ENCODE measurements at places on chromosomes 7 and 10. TPM values are rescaled to one million over a fixed set of nuclear protein-coding genes. Genes with fewer than 3 reads are reported as not detected.

DNA sequence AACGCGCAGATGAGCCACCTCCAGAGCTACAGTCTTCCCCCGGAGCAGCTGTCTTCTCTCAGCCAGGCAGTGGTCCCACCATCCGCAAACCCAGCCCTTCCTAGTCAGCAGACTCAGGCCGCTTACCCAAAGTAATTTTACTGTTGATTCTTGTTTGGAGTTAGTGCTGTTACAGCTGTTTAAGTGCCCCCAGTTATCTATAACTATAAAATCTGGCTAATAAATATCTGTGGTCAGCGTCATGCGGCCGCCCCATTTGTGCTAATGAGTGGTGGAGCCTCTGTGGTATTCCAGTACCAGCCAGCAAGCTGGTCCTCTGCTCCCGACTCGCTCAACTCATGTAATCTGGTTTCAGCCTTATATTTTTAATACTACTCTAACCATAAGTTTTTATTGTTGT lies 43.2 kb upstream of the TMEM236 start:
- no peak for DNase-seq

DNA sequence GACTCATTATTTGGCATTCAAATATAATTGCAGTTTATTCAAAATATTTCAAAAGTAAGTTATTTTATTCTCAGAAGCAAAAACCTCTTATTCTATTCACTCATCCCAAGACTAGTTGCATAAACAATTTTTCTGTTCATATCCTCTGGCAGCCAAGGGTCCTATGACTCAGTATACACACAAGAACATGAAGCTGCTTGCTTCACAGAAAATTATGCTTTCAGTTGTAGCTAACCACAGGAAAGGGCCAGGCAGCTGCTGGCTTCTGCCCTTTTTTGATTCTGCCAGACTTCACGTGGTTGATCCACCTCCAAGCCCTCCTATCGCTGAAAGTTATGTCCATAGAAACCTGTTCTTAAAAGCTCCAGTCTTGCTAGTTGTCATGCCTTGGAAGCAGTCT lies 108.8 kb downstream of the ABCA13 start:
- DNase-seq = no peak

Gene OPALIN
- not detected for polyA plus RNA-seq

DNA sequence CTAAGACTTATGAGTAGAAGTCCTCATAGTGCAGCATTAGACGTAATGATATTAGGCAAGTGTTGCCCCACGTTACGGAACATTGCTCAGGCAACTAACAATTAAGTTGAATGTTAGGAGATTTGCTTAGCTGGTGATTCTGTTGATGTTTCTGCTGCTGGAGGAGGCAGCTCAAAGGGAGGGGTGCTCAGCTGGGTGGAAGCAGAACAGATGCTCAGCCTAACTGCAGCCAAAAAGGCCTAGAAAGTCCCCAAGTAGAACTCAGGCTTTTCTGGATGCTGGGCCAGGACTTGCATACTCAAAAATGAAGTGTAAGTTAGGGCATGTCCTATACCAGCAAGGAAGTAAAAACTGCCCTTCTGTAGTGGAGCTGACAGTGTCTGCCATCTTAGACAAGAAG lies 201.4 kb downstream of the ADRA2A start:
- no peak for DNase-seq

DNA sequence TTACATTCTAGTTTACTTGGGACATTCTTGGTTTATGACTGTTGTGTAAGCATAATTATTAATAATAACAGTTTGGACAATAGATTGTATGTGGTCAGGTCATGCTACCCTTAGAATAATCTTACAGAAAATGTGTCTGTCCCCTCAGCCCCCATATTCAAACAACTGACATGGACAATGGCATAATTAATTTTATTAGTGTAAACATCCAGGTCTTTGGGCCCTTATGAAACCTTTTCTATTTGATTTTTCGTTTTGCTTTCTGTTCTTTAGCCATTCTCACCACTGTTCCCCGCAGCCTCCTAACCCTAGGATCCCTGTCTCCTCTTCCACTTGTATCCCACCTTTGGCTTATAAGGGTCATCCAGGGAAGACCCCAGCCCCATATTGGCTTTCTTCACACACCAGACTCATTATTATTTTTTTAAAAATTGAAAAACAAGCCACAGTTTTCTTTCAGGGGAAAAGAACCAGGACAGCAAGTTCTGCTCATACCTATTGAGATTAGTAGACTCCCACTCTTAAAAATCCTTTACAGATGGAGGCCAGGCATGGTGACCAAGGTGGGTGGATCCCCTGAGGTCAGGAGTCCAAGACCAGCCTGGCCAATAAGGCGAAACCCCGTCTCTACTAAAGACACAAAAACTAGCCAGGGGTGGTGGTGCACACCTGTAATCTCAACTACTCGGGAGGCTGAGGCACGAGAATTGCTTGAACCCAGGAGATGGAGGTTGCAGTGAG lies 11.5 kb downstream of the VIM start:
- DNase-seq = no peak

DNA sequence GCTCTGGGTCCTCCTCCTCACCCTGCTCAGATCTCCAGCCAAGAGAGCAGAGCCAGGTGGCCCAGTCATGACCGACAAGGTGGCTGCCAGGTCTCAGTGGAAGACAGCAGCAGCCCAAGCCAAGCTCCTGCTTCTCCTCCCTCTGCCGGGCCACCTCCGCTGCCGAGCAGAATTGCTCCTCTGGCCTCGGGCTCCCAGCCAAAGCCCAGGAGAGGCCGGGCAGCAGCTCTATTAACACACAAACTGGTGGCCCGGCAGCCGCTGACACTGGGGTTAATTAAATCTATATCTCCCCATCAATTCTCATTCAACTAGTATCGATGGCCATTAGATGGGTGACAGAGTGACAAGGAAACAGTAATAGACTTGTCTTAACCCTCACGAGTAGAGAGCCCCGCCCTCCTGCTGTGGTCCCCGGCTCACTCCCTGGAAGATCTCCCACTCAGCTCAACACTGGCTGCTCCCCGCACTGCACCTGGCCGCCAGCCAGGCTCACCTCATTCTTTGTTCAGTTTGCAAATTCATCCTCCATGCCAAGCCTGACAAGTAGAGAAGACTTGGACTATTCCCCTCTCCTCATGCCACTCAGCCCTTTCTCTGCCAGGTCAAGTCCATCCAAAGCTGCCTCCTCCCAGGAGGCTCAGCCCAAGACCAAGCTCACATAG lies 74.1 kb upstream of the UNC5B start:
- no peak for DNase-seq

DNA sequence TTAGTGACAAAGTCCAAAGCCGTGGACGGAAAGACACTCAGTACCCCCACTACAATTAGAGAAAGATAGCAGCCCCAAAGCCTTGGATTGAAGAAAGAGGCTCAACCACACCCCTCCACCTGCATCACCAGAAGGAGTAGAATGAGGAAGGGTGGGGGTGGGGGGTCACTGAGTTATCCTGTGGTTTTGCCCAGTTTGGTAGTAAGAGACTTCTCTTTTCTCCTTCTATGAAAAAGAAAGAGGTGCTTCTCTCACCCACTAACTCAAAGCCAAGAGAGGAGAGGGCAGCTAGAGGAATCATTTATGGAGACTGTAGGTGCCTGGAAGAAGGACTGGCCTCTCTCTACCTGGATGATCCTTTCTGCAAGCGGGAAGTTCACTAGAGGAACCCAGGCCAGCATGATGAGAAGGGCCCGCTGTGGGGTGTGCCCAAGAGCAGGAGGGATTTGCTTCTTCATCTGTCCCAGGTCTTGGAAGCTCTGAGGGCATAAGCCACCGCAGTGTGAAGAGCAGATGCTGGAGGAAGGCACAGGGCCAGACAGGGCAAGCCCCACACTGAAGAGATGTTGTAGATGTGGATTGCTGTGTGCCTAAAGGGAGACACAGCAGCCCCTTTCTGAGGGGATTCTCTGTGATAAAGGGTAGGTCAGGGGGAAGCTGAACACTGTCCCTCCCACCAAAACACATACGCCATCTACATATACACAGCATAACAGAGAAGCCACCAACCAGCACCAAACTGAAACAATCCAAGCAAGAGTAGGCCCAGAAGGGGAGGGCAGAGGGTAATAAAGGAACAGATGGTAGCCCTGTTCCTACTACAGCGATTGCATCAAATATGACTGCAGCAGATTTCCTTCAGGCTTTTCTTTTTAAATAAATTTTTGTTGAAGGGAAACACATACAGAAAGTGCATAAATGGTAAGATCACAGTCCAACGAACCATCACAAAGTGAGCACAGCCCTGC lies 25.8 kb upstream of the LANCL2 start:
- no peak for DNase-seq

Gene CDK1
- 1.1 TPM for polyA plus RNA-seq

DNA sequence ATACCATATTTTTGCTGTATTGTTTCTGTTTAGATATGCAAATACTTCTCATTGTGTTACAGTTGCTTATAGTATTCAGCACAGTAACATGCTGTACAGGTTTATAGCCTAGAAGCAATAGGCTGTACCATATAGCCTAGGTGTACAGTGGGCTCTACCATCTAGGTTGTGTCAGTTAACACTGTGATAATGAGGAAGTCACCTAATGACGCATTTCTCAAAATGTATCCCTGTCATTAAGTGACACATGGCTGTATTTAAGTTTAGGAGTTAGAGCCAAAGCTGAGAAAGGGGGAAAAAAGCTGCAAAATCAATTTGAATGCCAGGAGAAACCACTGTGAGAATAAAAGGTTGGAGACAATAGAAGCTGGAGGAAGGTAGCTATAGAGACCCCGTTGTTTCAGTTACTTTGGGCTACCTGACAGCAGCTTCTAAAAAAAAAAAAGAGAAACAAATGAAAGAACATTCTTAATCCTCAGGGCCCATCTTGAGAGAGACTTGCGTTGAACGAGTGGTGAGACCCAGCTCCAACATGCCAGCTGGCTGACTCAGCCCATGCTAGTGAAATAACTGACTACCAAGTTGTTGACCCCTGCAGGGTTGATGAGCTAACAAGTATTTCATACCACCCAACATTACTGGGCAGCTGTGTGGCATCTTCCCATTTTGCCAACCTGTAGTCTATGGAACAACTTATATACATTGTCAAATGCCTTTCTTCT lies 8.7 kb downstream of the STARD3NL start:
- DNase-seq = no peak

- DNase-seq = no peak
Observed at GRCh38 chr10:113450046-113450804, 102.6 kb upstream of the HABP2 start.

DNA sequence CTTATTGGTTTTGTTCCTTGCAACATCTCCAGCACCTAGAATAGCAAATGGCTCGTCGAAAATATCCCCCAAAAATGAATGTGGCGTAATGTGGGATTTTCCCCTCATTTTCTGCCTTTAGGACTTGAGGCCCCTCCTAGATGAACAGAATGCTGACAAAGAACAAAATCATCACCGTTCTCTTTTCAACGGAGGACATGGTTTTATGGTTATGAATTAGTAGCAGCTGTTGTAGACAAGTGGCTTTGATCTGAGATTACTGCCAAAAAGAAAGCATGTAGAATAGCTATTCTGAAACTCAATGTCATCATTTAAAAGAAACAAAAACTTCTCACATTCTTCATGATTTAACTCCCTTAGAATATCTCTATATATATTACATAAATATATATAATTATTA lies 17.2 kb upstream of the CALN1 start:
- no peak for DNase-seq

DNA sequence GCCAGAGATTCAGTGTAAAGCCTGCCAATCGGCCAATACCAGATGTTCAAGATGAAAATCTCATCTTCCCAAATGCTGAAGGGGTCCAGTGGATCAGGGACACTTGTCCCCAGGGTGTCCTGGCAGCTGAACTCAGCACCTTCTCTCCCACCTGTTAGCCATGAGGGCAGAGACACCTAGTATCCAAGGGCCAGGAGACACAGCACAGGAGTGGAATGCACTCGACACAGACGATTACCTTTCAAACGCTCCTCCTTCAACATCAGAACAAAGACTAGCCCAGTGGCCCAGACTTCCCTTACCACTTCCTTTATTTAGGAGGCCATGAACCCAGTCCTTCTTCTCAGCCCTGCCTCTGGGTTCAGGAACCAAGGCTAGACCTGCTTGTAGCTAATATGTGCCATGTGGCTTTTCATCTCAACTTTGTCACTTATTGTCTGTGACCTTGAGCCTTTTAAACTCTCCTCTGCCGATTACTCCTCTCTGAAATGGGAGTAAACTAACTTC lies 180.3 kb upstream of the PLXNA4 start:
- DNase-seq = no peak

DNA sequence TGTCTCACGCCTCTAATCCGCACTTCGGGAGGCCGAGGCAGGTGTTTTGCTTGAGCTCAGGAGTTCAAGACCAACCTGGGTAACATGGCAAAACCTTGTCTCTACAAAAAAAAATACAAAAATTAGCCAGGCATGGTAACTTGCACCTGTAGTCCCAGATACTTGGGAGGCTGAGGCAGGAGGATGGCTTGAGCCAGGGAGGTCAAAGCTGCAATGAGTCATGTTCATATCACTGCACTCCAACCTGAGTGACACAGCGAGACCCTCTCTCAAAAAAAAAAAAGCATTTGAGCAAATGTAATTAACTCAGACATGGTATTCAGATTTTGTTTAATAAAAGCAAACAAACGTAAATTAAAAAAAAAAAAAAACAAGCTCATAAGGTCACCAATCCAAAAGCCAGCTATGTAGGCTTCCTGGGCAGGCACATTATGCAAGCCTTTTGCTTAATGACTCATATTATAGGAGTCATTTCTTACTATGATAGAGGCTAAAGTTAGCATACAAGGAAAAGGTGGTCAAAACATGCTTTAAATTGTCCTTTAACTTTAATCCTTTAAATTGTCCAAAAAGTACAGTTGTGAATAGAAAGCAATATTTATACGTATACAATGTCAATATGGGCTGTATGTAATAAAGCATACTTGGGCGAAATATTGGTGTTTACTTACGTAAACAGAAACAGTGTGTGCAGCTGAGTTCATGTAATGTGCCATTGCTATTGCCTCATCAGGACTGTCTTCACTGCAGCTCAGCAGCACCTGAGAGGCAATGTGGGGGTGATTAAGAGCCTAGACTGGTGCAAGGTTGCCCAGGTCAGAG lies 13.0 kb downstream of the AKR1D1 start:
- peak; percentile 35 for DNase-seq

GRCh38 chr10:121448766-121449421 lies 149.3 kb downstream of the FGFR2 start:
- DNase-seq = no peak

DNA sequence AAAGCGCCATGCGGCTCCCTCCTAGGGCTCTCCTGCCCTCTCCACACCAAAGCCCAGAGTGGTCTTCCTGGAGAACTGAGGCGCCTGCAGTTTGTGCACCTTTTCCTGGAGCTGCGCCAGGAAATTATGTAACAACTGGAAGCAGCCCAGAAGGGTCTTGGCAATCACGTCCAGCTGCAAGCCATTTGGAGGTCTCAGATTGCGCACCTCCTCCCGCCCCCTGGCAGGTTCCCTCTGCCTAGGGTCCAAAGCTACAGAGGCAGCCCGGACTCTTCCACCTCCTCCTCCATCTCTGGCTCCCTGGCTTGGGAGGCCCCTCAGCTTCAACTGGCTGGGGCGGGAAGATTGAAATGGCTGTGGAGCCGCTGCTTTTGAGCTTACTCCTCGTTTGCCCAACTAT lies 34.0 kb upstream of the SFTPD start:
- DNase-seq = no peak

DNA sequence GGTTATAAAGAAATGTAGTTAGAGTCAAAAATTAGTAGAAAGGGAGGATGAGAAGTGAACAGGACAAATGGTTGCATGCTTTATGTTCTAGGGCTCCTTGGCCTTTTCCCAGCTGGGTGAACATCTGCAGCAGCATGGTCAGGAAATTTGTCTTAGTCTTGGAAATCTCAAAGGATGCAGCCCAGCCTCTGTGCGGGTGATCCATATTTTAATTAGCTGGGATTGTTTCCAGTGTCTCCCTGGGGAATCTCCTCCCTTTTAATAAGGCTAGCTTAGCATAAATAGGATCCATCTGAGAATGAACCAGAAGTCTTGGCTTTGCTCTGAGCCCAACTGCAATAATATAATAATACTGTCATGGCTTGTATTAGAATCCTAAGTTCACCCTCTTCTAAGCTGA lies 198.3 kb downstream of the PRKG1 start:
- DNase-seq = no peak
